ENCODE measurements at places on chromosomes 16 and 17.
A peak's percentile ranks its signal among the peaks of the same experiment; 100 is the strongest.

DNA sequence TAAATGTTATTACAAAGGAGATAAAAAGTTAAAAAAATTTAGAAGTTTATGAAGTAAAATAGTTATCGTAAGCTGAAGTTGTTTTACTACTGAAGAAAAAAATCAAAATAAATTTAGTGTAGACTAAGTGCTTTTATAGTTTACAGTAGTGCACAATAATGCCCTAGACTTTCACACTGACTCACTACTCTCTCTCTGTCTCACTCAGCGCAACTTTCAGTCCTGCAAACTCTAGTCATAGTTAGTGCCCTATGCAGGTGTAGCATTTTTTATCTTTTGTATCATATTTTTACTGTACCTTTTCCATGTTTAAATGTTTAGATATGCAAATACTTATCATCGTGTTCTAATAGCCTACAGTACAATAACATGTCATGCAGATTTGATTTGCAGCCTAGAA, 17.7 kb upstream of the TOM1L1 start:
- no peak for DNase-seq

- peak; percentile 95 for DNase-seq
Measured at GRCh38 chr17:38451030-38451839, 23.0 kb downstream of the ARHGAP23 start.

GRCh38 chr17:1162116-1162855, 17.5 kb downstream of the ABR start:
- no peak for DNase-seq

- no peak for DNase-seq
Measured at GRCh38 chr17:19023209-19023999, 18.8 kb upstream of the FAM83G start.

DNA sequence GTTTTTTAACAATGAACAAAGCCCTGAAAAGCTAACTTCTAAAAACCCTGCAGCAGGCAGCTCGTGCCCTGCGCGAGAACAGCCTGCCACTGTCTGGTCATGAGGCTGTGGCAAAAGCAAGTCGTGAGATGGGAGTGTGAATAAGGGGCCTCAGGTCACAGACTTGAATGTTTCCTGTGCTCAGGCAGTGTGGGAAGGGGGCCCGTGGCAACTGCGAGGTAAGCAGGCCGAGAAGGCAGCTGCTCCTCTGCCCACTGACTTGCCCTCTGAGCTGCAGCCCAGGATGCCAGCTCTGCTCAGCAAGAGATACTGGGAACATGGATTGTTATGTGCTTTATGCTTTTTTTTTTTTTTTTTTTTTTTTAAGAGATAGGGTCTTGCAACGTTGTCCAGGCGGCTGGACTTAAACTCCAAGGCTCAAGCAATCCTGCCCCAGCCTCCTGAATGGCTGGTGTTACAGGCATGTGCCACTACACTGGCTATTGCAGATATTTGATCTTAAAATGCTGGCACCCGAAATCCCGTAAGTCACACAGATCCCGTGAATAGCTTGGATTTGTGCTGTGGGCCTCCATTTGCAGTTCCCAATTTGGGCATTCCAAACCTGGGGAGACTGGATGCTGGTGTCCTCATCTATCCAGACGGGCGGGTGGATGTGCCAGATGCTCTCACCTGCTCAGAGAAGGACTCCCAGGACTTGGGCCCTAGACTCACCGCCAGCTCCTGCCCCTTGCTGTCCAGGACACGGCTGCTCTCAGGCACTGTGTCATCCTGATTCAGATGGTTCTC, 44.0 kb downstream of the UBN1 start:
- DNase-seq: no peak

- no peak for DNase-seq
Measured at GRCh38 chr16:2072926-2073325, 25.1 kb downstream of the TSC2 start.

GRCh38 chr16:72468582-72468981, 296.6 kb upstream of the PMFBP1 start:
- DNase-seq: no peak

GRCh38 chr16:52247737-52248136, 299.2 kb downstream of the TOX3 start:
- no peak for DNase-seq

- DNase-seq: peak; percentile 68
Measured at GRCh38 chr17:72890711-72891110, 201.8 kb downstream of the SLC39A11 start.

DNA sequence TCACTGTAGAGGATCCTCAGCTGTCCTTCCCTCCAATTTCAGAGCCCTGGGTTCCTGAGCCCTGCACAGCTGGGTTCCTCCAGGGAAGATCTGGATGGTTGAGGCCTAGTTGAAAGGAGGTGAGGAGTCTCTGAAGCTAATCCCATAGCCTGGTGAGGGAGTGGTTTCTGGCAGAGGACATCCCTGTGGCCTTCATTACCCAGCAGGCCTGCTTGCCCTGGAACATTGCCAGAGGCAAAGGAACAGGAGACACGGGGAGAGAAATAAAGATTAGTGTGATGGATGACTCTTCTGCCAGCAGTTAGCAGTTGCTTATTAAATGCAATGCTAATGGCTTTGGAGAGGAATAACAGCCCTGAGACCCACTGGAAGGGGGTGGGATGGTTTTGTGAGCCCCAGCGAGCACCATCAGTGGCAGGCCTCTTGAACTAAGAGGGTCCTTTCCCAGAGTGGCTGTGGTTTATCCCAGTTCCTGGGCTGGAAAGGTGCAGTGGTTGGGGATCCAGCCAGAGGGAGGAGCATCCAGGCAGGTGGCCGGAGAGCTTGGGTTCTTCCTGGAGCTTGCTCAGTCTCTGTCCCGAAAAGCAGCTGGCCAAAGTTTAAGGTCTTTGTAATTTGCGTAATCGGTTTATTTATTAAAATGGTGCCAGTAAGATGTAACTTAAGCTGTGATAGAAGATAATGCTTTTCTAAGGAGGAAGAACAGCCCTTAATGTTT, 209.7 kb downstream of the CCDC182 start:
- peak; percentile 42 for DNase-seq

GRCh38 chr17:2903193-2903974, 107.1 kb downstream of the RAP1GAP2 start:
- DNase-seq: no peak

DNA sequence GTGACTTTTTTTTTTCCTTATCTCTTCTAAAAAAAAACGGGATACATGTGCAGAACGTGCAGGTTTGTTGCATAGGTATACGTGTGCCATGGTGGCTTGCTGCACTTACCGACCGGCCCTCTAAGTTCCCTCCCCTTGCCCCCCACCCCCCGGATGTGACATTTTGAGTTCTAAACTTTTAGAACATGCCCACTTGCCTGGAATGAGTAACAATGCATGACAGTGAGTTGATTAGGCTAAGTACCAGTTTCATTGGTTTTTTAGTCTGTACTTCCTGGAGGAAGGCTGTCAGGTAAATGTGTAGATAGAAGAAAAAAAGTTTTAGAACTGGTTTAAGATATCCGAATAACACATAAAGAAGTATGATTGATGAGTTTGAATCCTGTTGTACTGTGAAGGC, 4.0 kb downstream of the BPTF start:
- DNase-seq: no peak

DNA sequence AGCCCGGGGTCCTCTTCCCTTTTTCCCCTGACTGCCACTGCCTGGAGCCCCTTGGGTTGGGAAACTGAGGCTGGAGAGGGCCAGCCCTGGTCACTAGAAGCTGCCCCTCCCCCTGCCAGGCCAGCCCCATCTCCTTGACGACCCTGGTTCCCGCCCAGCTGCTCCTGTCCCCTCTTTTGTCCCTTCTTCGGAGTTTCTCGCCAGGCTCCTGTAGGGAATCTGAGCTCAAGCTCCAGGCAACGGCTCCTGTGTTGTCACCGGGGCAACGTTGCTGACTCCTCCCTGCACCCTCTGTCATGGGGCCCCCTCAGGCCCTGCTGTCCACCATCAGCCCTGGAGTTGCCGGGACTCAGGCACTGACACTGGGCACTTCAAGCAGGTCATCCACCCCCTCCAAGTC, 5.7 kb downstream of the LLGL1 start:
- DNase-seq: no peak

- DNase-seq: no peak
Measured at GRCh38 chr16:49821614-49822282, 34.2 kb downstream of the ZNF423 start.

- DNase-seq: no peak
Measured at GRCh38 chr17:79615926-79616325, 5.1 kb upstream of the RBFOX3 start.

DNA sequence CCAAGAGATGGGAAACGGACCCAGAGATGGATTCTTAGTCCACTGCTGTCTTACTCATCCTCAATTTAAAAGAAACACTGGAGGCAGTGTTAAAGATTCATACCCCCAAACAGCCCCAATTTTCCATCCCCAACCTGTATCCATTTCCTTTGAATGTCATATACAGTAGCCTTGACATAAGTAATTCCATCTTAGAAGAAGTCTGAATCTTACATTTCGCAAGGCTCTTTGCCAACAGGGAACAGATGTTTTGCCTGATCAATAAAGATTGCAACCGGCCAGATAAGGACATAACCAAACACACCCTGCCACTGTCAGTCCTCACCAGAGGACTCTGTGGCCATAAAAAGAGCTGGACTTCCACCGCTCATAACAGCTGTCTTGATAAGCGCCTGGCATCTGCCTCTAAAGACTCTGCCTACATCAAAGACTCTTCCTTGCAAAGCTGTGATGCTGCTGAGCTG, 59.0 kb upstream of the MED9 start:
- DNase-seq: no peak

DNA sequence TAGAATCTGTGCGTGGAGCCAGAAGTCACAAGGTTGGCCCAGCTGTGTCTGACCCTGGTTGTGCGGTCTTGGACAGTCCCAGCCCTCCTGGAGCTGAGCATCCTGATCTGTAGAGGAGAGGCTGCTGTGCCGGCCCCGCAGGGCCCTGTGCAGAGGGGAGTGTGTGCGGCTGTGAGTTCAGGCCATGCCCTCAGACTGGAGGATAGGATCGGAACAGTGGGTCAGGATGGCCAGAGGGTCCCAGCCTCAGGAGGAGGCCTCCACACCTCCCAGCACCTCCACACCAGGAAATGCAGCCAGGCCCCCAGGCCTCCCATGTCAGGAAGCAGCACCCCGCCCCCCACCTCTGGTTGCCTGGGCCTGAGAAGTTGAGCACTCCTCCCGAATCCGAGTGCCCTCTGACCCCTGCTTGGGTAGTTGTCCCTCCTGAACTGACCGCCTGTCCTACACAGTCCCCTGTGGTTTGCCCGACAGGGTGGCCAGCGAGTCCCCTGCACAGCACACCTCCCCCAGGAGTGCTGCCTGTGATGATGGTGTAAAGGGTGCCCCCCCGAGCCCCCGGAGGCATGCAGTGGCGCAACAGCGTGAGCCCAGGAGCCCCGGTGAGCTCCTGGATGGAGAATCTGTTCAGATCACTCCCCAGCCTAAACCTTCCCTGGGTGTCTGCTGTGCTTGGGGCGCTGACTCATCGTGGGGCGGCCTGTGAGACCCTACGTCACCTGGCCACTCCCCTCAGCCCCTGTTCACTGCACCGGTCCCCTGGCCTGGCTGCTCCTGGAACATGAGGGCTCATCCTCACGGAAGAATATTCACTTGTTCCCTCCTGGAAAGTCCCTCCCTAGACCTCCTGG, 285.2 kb downstream of the SEC14L1 start:
- DNase-seq: peak; percentile 75

GRCh38 chr16:49743203-49743464, 112.8 kb downstream of the ZNF423 start:
- no peak for DNase-seq

- DNase-seq: no peak
Measured at GRCh38 chr16:87153326-87153725, 163.9 kb downstream of the C16orf95 start.

DNA sequence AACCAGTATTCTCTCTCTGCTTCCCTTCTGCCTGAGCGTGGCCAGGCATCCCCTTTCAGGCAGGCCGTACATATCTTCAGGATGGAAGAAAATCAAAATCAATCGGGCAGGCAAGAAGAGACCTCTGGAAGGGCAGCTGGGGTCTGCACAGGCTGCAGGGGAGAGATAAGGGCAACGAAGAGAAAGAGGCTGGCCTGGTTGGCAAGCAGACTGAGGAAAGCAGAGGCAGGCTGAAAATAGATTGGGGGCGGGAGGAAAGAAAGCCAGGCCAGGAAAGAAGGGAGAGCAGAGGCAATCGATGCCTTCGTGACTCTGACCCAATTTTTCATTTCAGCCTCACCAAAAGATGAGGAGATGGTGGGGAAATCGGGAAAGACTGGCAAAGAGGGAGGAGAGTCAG, 18.1 kb downstream of the PIPOX start:
- DNase-seq: no peak

GRCh38 chr16:31010585-31011325, at the start of gene STX1B:
STX1B (minus strand) TSS chr16:31010638; CDS start chr16:31010396, 242 bp downstream.
- DNase-seq: peak; percentile 36

DNA sequence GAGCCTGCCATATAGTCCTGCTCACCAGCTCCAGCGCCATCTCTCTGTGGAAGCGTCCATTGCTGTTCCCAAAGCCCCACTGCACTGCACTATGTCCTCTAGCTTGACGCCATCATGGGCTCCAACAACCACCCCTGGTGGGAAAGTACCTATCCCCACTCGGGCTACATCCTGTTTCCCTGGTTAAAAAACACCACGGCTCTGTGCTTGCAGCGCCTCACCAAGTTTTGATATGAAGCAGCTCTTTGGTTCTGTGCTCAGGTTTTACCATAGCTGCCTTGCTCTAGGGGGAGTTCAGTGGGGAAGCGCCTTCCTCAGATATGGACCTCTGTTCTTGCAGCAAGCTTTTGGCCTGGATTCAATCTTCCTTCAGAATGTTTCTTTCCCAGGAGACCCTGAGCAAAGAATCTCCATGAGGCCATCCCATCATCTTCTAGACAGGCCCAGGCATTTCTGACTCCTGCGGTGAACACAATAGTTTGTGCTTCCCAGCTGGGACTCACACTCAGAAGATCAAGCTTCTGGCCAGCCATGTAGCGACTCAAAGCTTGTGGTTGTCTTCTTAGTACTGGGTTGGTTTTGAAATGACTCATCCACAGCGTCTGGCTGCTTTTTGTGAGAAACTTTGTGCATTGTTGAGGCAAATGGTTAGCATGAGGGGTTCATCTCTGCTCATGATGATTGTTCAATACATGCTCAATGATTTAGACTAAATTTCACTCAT, 39.5 kb downstream of the DYNLRB2 start:
- DNase-seq: peak; percentile 75

DNA sequence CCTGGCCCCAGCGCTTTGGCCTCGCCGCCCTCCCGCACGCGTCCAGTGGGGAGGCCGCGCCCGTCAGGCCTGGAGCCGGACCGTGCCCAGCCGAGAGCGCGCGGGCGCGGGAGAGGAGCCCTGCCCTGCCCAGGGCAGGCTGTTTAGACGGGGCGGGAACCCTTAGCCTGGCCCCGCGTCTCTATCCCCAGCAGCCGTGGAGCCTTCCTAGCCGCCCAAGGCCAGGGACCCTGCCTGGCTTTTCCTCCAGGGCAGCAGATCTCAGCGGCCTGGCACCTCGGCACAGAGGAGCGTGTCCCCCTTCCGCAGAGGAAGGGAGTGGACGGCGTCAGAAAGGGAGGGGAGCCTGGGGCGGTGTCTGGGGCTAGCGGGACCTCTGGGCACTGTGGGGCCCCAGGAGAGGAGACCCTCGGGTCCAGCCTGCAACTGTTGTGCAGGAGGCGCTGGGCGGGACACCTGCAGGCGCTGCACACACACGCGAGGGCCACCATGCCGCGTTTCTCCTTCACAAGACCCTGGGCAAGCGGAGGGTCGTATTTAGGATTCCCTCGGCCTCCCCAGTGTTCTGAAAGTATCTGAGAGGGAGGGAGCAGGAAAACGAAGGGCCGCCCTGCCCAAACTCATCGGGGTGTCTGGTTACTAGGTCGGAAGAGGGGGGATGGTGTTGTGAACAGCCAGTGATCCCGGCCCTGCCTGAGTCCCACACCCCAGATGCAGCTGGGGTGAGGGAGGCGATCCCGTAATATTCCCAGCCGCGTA, 2.3 kb upstream of the NPTX1 start:
- DNase-seq: no peak

GRCh38 chr17:70171159-70171558, 1.8 kb downstream of the KCNJ2 start:
- DNase-seq: no peak

Data from EH (cell line).